Activated CD4-positive, CD25-positive, alpha-beta regulatory T cell treated with anti-CD3 and anti-CD28 coated beads, Interleukin-2, amount 50 U/mL, for 24 hours (primary cell): ENCODE measurements at places on chromosomes 11 and 22.

DNA sequence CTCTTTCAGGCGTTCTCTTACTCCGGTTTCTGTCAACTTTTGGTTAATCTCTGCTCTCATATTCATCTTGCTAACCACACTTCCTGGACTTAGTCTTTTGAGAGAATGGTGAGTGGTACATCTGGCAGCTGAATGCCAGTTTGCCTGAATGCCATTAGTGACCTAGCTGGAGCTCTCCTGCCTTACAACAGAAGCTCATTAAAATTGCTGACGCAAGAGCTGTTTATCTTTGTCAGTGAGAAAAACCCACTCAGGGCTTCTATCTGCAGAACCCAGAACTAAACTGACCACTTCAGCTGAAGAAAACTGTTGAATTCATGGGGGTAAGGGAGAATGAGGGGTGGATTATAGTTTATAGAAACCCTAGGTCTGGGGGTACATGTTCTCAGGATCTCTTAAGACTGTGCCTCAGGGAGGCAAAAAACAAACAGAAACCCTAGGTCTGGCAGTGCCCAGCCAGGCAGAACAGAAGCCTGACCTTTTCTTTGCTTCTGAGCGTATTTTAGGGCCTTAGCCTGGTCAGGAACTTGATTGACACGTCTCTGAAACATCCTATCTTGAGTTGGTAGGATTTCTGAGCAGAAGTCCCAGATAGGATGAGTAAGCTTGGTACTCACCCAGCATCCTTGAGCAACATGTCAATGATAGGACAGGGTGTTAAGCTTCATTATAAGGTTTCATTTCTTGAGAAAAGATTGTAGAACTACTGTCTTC lies 52.8 kb upstream of the YWHAH start:
- ATAC-seq, result no peak

DNA sequence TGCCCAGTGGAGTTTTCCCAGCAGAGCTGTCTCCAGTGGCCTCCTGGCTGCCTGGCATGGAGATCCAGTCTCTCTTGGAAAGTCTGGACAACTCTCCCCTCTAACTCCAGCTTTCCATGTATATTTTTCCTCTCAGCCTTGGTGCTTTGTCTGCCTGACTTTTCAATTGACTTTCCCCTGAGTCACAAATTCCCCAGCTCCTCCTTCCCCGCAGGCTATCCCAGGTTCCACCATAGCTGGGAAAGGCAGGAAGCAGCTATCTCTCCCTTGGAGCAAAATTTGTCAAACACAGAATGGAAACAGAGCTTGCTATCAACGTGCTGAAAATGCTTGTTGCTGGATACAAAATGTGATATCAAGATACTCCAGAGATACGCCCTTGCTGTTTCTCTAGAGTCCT lies 384.8 kb downstream of the TMEM135 start:
- no peak for ATAC-seq

DNA sequence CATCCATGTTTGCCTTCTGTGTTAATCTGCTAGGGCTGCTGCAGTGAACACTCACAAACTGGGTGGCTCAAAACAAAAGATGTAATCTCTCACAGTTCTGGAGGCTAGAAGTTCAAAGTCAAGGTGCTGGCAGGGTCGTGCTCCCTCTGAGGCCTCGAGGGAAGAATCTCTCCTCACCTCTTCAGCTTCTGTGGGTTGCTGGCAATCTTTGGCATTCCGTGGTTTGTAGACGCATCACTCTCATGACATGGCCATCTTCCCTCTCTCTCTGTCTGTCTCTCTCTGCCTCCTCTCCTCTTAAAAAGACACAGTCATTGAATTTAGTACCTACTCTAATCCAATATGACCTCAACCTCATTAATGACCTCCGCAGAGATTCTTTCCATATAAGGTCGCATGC lies 78.8 kb downstream of the TSPAN18 start:
- no peak for ATAC-seq

- ATAC-seq, result no peak
Observed at GRCh38 chr11:4672470-4672869, 25.2 kb downstream of the OR51E2 start.

- no peak for ATAC-seq
Observed at GRCh38 chr11:2083411-2083810, 55.8 kb downstream of the IGF2 start.

GRCh38 chr11:73246303-73246702 lies 25.8 kb upstream of the P2RY6 start:
- ATAC-seq, result no peak

GRCh38 chr11:9755561-9756185 lies 91.8 kb downstream of the SWAP70 start:
- no peak for ATAC-seq

DNA sequence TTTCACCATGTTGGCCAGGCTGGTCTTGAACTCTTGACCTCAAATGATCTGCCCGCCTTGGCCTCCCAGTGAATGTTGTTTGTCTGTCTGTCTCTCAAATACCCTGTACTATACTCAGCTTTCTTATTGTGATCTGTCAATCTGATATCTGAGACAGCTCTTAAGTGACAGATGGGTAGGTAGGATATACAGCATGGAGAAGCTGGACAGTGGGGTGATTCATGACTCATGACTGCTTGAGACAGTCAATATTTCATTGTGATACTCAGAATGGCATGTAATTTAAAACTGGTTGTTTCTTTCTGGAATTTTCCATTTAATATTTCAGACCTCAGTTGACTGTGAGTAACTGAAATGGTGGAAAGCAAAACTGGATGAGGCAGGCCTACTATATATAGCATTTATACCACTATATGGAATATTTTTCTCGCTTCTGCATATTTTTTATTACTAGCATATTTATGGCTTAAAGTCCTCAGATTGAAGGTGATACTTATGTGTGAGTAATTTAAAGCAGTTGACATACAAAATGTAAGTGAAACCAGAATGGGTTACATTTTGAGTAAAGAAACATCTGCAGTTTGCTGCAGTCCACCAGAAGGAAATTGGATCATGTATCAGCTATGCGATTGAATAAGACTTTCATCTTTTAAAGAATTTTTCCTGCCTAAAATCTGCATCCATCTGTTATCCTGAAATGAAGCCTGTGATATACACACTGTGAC lies 22.3 kb downstream of the ARHGAP42 start:
- ATAC-seq, result no peak

DNA sequence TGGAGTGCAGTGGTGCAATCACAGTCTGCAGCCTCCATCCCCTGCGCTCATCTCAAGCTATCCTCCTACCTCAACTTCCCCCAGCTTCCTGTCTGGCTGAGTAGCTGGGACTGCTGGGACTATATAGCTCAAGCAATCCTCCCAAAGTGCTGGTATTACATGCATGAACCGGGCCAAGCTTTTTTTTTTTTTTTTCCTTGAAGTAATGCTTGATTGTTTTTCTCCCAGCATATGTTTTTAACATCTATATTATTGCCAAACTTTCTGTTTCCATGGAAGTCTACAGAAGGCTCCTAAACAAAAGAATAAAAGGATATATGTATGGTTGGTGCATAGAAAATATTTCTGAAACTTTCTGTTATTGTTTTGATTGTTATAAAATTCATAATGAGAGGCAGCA lies 853.6 kb downstream of the KCNA4 start:
- ATAC-seq, result no peak

GRCh38 chr11:72238492-72239312 lies 5.3 kb downstream of the PHOX2A start:
- ATAC-seq, result no peak

- ATAC-seq, result no peak
Observed at GRCh38 chr22:46575911-46576555, 38.6 kb upstream of the CELSR1 start.

DNA sequence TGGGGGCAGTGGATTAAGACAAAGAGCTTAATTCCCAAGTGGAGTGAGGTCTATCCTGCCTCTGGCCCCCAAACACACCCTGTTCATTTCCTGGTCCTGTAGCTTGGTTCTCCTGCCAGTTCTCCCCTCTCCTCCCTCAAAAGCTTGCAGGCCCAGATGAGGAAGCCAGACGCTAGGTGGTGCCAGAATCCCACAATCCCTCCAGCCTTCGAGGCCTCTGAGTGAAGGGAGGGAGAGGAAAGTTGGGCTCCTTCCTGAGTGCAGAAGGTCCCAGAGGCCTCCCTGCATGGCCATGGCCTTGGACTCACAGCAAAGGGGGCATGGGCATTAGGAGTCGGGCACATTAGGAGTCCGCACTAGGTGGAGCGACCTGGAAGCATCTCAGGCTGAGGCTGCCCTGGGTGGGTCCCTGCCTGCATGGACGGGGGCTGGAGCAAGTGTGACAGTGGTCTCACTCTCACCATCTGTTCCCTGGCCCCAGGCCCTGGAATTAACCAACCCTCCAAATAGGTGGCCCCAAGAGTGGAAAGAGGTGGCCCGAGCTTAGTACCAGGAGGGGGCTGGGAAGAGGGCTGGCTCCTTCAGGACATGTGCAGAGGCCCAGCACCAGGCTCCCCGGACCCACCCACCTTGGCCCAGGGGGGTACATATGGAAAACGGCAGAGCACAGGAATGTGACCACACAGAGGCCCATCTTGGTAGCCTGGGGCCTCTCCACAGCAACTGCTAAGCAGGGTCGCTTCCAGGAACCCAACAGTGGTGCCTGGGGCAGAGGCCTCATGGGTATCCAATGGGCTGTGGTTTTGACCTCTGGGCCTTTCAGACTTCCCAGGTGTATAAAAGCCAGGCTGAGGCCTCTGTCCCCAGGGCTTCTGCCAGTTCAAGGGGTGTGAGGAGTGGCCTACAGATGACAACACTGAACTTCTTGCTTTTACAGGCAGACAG lies 5.2 kb downstream of the FXYD2 start:
- no peak for ATAC-seq

DNA sequence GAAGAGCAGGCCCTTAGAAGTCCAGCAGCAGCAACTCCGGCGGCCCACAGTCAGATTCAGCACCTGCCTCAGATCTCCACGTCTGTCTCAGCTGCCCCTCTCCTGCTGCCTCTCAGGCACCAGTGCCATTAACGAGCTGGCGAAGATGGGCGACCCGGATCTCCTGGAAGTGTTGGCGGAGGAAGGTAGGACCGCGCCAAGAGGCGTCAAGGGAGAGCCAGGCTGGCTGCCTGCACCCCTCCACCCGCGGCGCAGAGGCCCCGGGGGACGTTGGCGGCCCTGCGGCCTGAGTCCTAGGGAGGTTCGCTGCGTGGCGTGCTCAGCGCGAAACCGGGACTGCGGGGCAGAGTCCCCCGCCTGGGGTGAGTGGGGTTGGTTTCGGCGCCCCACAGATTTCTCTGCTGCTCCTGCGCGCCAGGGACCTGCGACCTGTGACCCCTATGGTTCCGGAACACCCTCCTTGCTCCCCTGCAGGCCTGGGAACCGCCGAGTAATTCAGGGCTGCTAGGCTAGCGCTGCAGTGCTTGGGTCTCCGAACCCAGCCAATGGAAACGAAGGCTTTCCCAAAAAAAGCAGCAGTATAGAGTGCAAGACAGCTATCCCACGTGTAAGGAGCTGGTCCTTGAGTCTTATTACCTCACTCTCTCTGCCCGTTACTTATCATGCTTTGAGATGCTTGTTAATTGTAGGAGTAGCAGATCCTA lies 615 bp downstream of the ANO5 start:
- peak; percentile 46 for ATAC-seq

GRCh38 chr11:1242289-1242688 lies 19.4 kb downstream of the MUC5B start:
- ATAC-seq, result no peak

- ATAC-seq, result peak; percentile 47
Observed at GRCh38 chr22:19607192-19608002, 83.2 kb upstream of the CLDN5 start.

DNA sequence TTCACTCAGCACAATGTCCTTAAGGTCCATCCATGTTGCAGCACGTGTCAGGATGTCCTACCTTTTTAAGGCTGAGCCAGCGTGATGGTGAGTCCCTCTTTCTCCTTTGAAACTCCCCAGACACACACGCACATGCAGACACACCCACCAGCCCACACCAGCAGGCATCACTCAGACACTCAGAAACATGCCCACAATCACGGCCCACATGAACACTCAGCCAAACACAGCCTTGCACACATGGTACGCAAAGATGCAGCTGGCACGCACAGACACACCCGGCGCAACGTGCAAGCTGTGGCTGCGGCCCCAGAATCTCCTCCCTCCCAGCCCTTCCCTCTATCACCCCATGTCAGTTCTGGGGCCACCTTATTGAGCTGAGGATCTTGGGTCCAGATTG lies 8.0 kb downstream of the FADS3 start:
- ATAC-seq, result no peak

- ATAC-seq, result no peak
Observed at GRCh38 chr22:30195245-30196140, 51.1 kb downstream of the LIF start.

DNA sequence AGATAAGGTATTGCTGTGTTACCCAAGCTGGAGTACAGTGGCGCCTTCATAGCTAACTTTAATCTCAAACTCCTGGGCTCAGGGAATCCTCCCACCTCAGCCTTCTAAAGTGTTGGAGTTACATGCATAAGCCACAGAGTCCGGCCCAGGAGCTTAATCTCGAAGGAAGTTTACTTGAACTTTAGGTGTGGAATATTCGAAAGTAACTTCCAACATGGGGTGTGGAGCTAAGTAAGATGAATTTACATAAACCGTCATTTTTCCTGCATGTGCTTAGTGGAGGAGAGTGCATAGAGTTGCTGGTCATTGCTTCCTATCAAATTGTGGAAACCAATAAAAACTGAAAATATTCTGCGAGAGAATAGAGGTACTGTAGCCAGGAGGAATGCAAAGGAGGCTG lies 1.5 kb downstream of the ATG13 start:
- ATAC-seq, result no peak

DNA sequence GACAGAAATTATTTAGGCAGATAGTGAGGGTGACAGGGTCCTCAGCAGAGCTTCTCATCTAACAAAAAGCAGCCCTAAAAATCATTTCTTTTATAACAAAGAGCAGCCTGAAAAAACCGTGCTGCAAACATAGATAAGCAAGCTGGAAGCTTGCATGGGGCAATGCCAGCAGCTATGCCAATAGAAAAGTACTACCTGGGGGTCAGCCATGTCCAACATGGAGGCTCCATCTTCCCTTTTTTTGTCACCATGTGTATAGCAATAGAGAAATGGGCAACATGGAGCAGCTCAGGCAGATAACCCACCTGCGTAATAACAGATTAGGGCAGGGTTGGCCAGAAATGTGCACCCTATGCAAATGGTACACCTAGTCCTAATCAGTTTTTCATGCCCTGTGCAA lies 57.4 kb upstream of the IGLL5 start:
- no peak for ATAC-seq

GRCh38 chr11:21398195-21398594 lies 728.8 kb downstream of the NELL1 start:
- ATAC-seq, result no peak
